ENCODE measurements at places on chromosomes 3 and 15.

GRCh38 chr3:39013289-39013688 is 38.5 kb downstream of the SCN11A start:
- DNase-seq = no peak

- no peak for DNase-seq
Measured at GRCh38 chr3:175695251-175695650, 836.1 kb downstream of the NAALADL2 start.

GRCh38 chr3:9770276-9770812 is 597 bp upstream of the CAMK1 start:
- DNase-seq = no peak

GRCh38 chr3:63588895-63589294 is 63.6 kb upstream of the SNTN start:
- DNase-seq = no peak

DNA sequence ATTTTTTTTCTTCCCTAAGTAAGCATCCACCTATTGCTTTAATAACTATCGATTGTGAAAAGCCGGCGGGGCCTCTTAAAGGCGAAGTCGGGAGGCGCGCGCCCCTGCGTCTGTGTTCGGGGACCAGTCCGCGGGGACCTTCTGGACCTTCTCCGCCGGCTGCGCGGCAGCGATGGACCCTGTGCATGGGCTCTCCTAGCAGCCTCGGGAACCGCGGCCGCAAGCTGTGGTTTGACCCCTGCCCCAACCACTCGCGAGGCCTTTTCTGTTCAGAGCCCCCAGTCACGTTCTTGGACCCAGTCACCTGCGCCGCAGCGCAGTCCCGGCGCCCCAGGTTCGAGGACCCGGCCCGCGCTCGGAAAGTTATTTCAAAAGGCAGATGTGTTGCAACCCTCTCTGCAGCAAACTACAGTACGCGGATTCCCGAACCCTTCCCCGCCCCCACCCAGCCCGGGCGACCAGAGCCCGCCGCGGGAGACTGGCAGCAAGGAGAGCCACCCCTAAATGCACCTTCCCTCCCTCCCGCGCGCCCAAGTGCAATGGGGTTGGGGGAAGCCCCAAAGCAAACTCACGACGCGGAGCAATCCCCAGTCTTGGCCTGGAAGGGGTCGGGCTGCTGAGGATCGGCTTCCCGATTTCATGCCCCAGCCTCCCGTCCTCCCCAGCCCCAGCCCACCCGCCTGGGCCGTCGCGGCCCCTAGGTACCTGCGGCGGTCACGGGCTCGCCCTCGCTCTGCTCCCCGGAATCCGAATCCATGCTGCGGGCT is 684 bp downstream of the TNFAIP8L3 start:
- no peak for DNase-seq

GRCh38 chr3:36542186-36542585 is 161.9 kb downstream of the STAC start:
- no peak for DNase-seq

DNA sequence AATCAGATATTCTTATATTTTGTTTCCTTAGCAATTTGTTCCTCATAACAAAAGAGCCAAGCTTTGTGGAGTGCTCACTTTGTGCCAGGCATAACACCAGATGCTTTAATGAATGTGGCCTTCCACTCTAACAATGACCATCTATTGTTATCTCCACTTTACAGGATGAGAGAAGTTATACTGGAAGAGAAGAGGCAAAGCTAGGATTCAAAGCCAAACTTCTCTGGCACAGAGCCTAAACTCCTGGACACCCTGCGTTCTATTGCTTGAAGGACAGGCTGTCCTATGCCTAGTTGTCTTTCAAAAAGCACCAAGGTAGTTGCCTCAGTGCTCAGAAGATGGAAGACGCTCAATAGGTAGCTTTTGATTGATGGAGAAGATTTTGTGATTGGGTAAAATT is 123.2 kb upstream of the FEZF2 start:
- no peak for DNase-seq

- no peak for DNase-seq
Measured at GRCh38 chr3:47567149-47567548, 11.5 kb downstream of the CSPG5 start.

DNA sequence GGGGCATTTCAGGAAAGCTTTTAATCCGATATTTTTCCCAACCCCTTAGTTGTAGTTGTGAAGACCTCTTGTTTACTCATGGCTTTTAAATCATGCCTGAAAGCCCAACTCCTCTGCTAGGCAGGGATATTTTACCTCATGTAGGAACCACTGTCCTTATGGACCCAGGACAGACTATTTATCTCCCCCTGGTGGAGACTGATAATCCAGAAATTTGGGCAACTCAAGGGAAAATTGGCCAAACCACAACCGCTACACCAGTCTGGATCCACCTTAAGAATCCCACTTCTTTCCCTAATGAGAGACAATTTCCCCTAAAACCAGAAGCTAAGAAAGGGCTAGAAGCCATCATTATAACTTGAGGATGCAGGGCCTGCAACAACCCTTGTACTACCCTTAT is 248.1 kb upstream of the STAC start:
- DNase-seq = no peak

DNA sequence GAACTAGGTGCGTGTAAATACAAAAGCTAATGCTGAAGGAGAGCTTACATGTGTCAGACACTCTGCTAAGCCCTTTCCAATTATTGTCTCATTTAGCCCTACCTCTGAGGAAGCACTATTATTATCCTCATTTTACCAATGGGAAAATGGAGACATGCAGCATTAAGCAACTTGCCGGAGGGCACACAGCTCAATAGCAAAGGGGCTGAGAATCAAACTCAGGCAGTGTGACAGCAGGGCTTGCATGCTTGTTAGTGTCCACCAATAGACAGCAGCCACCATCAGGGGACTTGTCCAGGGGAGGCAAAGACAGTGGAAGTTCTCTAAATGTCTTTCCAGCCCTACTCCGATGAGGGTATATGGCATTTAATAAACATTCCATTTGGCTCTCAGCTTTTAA is 548.6 kb downstream of the MAGI1 start:
- no peak for DNase-seq

GRCh38 chr15:76163457-76164295 is 103.9 kb downstream of the TMEM266 start:
- no peak for DNase-seq

DNA sequence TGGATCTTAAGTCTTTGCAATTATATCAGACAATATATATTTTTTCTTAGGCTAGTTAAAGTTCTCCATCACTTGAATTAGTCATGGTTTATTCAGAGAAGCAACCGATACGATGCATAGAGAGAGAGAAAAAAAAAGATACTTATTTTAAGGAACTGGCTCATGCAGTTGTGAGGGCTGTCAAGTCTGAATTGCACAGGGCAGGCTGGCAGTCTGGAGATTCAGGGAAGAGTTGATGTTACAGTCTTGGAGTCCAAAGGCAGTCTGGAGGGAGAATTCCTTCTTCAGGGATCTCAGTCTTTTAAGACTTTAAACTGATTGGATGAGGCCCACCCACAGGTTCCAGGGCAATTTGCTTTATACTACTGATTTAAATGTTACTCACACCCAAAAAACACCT is 412.6 kb downstream of the IL5RA start:
- DNase-seq = no peak

- no peak for DNase-seq
Measured at GRCh38 chr3:83946049-83946448, 1012.7 kb upstream of the CADM2 start.

GRCh38 chr3:41334426-41334825 is 135.1 kb downstream of the CTNNB1 start:
- DNase-seq = no peak

DNA sequence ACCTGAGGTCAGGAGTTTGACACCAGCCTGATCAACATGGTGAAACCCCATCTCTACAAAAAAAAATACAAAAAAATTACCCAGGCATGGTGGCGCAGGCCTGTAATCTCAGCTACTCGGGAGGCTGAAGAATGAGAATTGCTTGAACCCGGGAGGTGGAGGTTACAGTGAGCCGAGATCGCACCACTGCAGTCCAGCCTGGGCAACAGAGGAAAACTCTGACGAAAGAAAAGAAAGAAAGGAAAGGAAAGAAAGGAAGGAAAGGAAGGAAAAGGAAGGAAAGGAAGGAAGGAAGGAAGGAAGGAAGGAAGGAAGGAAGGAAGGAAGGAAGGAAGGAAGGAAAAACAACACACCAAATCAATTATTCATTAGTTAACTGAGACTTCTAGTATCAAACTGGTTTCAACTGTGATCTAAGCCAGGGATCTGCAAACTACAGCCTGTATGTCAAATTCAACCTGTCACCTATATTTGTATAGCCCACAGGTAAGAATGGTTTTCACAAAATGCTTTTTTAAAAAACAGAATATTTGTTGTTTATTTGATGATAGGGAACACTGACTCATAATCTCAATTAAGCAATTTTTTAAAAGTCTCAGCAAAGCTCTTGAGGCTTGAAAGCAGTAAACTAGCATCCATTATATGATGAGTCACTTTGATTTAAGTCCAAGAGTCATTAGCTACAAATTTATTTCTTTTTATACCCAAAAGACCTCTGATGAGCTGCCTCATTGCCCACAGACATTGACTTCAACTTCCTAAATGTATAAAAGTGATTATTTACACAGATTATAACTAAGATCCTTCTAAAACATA is 127.6 kb downstream of the TBL1XR1 start:
- no peak for DNase-seq
